ENCODE measurements at places on chromosomes 4 and X. TPM values are rescaled to one million over a fixed set of nuclear protein-coding genes. Genes with fewer than 3 reads are reported as not detected.

The USP46 gene
- 4.8 TPM for polyA plus RNA-seq

The KIF4A gene
- polyA plus RNA-seq: 0.41 TPM

The BEND2 gene
- polyA plus RNA-seq: not detected

The IL21 gene
- not detected for polyA plus RNA-seq

The ELK1 gene
- 17.4 TPM for polyA plus RNA-seq

The ODAPH gene
- polyA plus RNA-seq: not detected

The USP17L28 gene
- polyA plus RNA-seq: not detected

The IBSP gene
- not detected for polyA plus RNA-seq

The OPRPN gene
- not detected for polyA plus RNA-seq

The ADAMTS3 gene
- 0.79 TPM for polyA plus RNA-seq

GRCh38 chr4:41452484-41453225 is 85.3 kb upstream of the LIMCH1 start:
- no peak for DNase-seq

DNA sequence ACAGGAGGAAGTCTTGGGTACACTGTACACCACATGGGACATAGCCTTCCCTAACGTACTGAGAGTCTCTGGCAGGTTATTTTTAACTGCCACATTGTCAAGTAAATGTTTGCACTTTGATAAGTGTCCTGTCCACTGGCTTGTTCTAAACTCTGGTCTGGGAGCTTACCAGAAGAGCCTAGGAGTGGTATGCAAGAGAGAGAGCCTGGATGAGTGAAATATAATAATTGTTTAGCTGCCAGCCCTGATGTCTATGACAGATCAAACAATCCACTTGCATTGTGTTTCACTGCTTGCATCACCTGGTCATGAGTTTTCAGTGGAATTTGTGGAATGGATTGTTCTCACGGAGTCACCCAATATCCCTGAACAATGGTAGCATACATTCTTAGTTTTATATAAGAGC is 91.6 kb downstream of the SHROOM3 start:
- DNase-seq: no peak

GRCh38 chr4:85986266-85986665 is 373.6 kb downstream of the MAPK10 start:
- no peak for DNase-seq

- DNase-seq: no peak
Observed at GRCh38 chrX:22059775-22060174, 27.6 kb downstream of the PHEX start.

- DNase-seq: no peak
Observed at GRCh38 chr4:56118055-56118454, 169.3 kb downstream of the CEP135 start.

- no peak for DNase-seq
Observed at GRCh38 chrX:10529344-10529743, 91.0 kb downstream of the MID1 start.

DNA sequence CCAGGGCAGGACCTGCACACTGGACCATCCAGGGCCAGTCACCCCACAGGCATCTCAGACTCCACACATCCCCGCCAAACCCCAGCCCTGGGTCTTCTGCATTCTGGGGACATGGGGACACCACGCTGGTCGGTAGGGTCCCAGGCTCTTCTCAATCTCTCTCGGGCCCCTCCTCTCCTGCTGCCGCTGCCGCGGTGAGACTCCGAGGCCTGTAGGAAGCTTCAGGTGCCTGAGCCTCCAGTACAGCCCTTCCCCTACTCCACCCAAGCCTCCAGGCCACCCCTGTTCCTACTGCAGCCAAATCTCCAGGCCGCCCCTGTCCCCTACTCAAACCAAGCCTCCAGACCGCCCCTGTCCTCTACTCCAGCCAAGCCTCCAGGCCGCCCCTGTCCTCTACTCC is 5.5 kb upstream of the ASMT start:
- peak; percentile 33 for DNase-seq

GRCh38 chrX:42366181-42366580 is 411.8 kb downstream of the PPP1R2C start:
- DNase-seq: no peak

DNA sequence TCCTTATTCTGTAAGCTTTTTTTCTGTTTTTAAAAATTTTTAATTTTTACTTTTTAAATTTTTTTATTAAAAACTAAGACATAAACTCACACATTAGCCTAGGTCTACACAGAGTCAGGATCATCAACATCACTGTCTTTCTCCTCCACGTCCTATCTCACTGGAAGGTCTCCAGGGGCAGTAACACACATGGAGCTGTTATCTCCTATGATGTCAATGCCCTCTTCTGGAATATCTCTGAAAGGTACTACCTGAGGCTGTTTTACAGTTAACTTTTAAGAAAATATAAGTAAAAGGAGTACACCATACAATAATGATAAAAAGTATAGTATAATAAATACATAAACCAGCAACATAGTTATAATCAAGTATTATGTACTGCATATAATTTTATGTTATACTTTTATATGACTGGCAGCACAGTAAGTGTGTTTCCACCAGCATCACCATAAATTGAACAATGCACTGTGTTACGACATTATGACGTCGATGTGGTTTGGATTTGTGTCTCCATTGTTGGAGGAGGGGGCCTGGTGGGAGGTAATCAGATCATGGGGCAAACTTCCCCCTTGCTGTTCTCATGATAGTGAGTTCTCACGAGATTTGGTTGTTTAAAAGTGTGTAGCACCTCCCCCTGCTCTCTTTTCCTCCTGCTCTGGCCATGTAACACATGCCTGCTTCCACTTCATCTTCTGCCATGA is 21.3 kb downstream of the IL15 start:
- DNase-seq: no peak

DNA sequence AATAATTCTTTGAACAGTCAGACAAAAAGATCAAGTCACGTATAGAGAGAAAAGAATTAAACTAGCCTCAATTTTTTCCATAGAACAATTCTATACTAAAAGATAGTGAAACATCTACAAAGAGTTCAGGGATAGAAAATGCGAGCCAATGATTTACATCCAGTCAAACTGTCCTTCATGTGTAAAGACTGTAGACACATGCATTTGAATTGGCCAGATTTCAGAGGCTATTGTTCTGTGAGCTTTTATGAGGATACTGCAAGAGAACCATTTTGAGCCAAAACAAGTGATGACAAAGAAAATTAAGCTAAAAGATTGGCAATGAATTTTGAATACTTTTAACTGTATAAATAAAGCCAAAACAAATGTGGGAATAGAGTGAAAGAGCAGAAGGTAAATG is 1230.3 kb downstream of the RPA4 start:
- DNase-seq: no peak

GRCh38 chrX:69506617-69507499 is 2.7 kb downstream of the NALF2 start:
- DNase-seq: no peak

DNA sequence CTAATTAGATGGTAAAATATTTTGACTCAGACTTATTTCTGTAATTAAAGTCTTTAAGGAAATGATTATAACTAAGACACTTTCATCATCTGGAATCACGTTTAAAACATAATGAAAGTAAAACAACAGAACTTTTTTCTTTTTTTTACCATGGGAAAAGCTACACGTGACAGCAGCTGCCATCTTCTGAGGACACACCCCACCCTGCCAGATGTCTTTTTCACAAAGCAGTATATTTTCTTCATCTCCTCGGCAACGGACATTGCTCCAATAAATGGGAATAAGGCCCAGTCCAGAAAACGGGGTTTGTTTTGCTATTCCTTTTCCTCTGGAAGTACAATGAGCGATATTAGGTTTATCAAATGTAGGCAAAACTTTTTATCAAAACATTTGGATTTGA is 17.5 kb downstream of the PRSS12 start:
- no peak for DNase-seq

GRCh38 chr4:40448875-40449274 is 113.7 kb downstream of the CHRNA9 start:
- no peak for DNase-seq

DNA sequence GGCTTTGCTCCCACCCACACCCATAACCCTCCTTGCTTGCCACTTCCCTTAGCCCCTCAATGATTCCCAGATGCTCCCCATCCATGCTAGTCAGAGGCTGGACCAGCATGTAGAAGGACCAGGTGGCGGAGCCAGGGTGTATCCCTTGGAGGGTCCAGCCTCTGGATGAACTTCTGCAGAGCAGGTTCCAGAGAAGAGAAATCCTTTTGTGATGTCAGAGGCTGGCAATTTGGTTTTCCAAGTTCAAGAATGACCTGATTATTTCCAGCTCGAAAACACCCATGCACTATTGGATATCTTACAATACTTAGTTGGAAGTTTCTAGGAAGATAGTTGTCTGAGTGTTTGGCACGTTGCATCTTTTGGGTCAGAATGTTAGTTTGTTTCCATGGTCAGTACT is 168.3 kb upstream of the RPS6KA3 start:
- no peak for DNase-seq

GRCh38 chr4:105666693-105667092 is 41.8 kb downstream of the INTS12 start:
- DNase-seq: no peak

GRCh38 chr4:8033829-8034528 is 94.3 kb upstream of the AFAP1 start:
- no peak for DNase-seq

GRCh38 chr4:56469489-56470210 is 2.2 kb downstream of the SRP72 start:
- DNase-seq: no peak

DNA sequence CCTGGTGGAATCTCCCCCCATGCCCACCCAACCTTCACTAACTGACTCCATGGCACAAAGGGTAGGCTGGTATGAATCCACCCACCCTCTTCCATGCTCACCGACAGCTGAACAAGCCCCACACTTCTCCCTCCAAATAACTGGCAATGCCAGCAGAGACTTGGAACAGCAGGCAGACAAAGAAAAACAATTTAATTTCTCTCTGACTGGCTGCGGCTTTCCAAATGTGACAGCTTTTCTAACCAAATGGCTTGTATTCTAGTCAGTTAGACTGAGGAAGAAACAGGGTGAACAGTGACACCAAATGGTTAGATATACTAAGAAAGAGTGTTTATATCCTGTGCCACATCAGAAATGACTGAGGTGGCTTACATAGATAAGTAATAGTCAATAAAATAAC is 199.3 kb upstream of the ADAMTS3 start:
- DNase-seq: no peak

DNA sequence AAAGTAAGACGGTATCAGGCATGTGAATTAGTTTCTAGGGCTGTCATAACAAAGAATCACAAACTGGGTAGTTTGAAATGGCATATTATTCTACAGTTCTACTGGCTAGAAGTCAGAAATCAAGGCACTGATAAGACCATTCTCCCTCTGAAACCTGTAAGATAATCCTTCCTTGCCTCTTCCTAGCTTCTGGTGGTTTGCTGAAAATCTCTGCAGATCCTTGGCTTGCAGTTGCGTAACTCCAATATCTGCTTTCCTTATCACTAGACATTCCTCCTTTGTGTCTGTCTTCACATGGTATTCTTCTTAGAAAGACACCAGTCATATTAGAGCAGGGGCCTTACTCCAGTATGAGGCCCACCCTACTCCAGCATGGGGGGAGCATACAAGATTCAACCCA is 19.6 kb upstream of the LCORL start:
- no peak for DNase-seq

- no peak for DNase-seq
Observed at GRCh38 chr4:2936773-2937145, 26.4 kb downstream of the NOP14 start.

DNA sequence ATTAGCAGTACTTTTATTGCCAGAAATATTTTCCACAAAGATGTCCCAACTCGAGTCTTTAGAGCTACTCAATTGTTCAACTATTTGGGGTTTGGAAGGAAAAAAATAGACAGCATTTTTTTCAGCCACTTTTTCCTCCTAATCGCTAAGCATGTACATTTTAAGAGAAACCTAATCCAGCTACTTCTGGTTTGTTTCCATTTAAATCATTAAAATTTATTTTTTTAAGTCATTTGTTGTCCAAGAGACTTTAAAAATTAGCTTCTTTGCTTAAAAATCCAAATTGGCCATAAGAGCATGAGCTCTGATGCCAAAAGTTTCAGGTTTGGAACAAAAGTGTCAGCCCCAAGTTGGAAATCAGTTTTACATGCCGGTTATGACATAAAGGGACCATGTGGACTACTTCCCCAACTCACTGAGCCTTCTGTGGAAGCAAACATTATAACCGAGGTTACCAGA is 186.3 kb upstream of the INTU start:
- DNase-seq: no peak

- DNase-seq: no peak
Observed at GRCh38 chr4:122739174-122739573, 6.7 kb downstream of the BBS12 start.

DNA sequence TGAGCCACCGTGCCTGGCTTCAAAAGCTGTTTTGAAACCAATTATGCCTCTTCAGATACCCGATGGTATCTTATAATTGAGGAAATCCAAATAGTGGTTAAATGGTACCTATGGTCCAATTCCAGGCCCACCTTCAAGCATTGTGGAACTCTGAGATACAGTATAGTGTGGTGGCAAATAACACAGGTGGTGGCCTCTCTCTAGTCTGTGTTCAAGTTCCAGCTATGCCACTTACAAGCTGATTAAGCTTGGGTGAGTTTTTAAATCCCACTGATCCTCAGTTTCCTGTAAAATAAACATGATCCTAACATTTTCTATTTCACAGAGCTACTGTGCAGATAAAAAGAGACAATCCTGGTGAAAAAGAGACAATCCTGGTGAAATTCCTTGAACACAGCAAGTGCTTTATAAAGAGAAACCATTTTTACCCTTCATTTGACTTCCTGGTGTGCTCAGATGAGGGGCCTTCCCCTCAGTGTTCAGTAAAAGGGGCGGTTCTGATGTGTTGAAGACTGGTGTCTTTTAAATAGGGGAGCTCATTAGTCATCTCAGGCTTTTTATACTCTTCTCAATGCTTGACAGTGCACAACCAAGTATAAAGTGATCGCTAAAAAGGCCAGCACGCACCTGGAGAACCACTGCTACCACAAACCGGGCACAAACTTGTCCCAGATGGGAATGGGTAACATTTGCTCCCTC is 30.8 kb upstream of the CD40LG start:
- no peak for DNase-seq

- DNase-seq: no peak
Observed at GRCh38 chrX:13110433-13111324, 66.3 kb upstream of the FAM9C start.

- DNase-seq: no peak
Observed at GRCh38 chr4:73810191-73810590, 26.3 kb upstream of the CXCL6 start.

DNA sequence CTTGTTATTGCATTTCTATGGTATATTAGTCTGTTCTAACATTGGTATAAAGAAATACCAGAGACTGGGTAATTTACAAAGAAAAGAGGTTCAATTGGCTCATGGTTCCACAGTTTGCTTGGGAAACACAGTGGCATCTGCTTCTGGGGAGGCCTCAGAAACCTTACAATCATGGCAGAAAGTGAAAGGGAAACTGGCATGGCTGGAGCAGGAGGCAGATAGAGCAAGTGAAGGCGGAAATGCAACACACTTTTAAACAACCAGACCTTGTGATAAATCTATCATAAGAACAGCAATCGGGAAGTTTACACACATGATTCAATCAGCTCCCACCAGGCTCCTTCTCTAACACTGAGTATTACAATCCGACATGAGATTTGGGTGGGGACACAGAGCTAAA is 346.6 kb upstream of the GNPDA2 start:
- no peak for DNase-seq

All from aorta (tissue), 5 donors.